ENCODE measurements at places on chromosomes 4 and X. TPM values are rescaled to one million over a fixed set of nuclear protein-coding genes. Genes with fewer than 3 reads are reported as not detected.
A peak's percentile ranks its signal among the peaks of the same experiment; 100 is the strongest.

Gene DUSP9
- 10.7 TPM for total RNA-seq

Gene TMEM156
- 32.1 TPM for total RNA-seq

DNA sequence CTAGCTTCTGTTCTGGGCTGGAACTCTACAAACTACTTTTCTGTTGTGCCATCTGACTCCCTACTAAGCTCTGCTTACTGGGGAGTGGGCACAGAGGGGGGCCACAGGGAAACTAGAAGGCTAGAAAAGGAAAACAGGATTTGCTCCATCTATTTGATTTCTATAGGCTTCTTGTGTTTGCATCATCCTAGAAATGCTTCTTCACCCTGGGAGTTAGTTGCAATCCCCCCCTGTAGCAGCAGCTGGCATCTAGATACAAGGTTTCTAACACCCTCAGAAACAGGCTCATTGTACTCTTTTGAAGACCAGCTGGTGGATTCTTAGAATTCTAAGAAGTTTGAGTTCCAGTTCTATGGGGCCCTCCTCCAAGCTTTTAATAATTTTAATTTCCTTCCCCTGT, 213.4 kb downstream of the TMA16 start:
- DNase-seq: no peak

Gene TDO2
- total RNA-seq: not detected

DNA sequence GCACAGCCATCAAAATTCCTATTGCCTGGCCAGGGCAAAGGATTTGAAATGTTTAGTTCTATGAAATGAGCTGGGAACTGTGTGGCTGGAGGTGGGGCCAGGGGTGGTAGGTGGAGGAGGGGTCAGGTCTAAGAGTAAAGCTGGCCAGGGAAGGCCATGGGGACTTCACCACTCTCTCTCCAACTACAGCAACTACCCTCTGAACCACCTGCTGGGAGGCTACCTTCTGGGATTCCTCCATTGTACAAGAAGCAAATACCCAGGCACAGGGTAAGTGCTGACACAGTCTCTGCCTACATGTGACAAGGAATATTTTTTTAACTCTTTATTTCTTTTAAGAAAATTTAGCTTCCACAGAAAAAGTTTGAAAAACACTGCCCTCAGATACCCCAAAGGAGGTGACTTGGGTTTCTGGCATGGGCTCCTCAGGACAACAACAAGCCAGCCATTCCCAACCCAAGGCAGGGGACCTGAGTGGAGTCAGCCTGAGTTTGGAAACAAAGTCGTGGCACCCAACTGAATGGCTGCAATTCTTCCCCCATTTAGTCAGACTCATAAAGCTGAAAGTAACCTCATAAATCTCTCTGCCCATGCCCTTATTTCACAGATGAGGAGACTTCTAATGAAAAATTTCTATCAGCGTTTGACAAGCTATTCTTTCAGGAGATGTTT, 593.8 kb upstream of the DIPK2B start:
- DNase-seq: no peak

GRCh38 chr4:167544391-167544790, 310.1 kb upstream of the SPOCK3 start:
- no peak for DNase-seq

- DNase-seq: no peak
Observed at GRCh38 chr4:128516301-128516969, 228.8 kb upstream of the PGRMC2 start.

GRCh38 chrX:132957211-132958090, 978 bp downstream of the HS6ST2 start:
- DNase-seq: no peak

Gene GPR143
- total RNA-seq: 0.52 TPM

Gene OTC
- total RNA-seq: not detected

DNA sequence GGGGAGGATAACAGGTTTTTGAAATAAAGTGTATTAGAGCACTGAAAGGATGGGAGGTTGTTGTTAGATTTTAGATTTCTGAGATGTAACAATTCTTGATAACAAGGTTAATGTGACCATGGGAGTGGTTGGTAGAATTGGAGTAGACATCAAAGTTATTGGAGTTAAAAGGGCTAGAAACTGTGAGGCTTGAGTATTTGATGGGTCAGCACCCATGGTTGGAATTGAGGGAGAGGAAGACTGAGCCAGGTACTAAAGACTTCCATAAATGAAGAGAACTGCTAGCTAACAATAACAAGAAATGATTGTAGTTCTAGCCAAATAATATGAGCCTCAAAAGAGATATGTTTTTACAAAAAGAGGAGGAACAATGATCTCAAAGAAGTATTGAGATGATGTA, 98.8 kb downstream of the HEPH start:
- no peak for DNase-seq

DNA sequence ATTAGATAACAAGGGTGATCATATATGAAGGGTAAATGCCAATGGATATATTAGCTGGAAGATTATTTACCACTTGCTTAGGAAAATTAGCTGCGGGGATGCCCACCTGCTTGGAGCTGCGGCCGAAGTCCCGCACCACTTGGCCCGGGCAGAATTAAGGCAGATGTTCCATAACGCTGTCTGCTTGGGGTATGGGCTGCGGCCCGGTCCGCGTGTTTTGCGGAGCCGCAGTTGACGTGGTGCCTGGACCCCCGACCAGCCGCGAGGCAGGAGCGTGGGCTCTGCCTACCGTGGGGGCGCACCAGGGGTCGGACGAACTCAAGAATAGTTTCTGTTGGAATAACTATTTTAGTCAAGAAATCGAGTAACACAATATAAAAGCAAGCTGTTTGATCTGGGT, 235.2 kb downstream of the CPXCR1 start:
- DNase-seq: no peak

DNA sequence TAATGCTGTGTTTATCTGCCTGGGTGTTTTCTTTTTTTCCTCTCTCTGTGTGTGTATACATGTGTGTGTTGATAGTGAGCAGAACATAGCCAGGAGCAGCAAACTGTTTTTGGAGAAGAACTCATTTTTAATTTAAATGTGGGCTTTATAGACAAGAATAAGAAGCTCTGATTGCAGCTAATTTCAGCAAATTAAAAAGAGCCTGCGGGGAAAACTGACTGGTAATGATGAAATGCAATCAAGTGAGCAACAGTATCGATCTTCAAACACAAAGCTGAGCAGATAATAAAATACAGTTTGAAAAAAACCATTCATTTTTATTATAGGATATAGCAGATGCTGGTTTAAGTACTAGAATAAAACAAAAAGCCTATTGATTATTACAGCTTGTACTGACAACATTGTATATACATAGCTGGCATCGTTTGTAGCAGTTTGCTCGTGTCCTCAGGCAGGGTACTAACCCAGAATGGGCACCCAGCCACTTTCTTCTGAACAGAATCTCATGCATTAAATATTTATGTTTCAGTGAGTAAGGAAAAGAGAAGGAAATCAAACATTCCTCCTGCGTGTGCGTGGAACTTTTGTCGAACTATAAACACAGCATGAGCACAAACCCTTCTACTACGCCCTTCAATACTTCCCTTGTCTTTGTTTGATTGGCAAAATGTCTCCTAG, 73.5 kb upstream of the ZFP42 start:
- no peak for DNase-seq

Gene TRPC3
- total RNA-seq: not detected

GRCh38 chr4:52780617-52781354, 29.6 kb upstream of the ERVMER34-1 start:
- DNase-seq: peak; percentile 47

GRCh38 chr4:134708026-134708425, 506.4 kb upstream of the PABPC4L start:
- no peak for DNase-seq

DNA sequence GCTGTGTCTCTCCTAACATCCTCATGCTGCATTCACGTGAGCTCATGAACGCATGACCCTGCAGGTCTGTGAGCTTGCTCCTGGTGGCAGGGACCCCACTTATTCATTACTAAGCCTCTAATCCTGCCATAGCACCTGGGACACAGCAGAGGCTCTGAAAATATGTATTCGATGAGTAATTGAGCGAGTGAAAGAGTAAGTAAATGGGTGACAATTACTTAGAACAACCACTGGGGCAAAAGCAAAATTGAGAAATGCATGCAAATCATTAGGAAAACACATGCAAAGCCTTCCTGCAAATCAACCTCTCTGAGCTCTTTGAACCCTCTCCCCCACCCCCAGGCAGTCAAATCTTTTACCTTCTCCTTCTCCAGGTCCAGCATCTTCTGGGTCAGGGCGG, 23.6 kb upstream of the C4orf50 start:
- DNase-seq: no peak

GRCh38 chr4:15883610-15884243, 54.8 kb downstream of the FGFBP1 start:
- DNase-seq: no peak

Gene IRS4
- not detected for total RNA-seq

DNA sequence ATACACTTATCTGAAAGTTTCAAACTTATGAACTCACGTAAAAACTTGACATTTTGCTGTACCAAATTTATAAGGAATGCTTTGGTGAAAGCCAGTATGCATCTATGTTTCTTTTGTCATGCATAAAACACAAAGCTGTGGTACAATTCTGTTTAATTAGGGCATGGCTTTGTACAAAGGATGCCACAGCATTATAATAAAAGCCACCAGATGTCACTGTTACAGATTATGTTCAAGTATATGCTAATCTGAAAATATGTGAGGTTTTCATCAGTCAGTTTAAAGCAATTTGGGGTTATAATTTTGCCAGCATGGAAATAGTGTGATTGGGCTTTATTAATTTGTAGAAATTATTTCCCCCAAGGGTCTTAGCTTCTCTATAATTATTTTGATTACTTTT, 69.0 kb downstream of the ATOH1 start:
- DNase-seq: peak; percentile 42

Gene KCND1
- total RNA-seq: 0.51 TPM

Gene MAP3K15
- 3.4 TPM for total RNA-seq

- peak; percentile 20 for DNase-seq
Observed at GRCh38 chr4:181548873-181549575, 694.2 kb upstream of the TENM3 start.

GRCh38 chr4:132646186-132646585, 502.9 kb upstream of the PCDH10 start:
- peak; percentile 56 for DNase-seq

DNA sequence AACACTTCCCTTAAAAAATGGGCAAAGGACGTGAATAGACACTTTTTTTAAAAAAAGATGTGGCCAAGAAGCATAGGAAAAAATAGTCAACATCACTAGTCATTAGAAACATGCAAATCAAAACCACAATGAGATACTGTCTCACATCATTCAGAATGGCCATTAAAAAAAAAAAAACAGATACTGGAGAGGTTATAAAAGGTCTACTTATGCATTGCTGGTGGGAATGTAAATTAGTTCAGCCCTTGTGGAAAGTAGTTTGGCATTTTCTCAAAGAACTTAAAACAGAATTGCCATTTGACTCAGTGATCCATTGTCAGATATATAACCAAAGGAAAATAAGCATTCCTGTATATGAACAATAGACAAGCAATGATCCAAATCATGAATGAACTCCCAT, 352.8 kb upstream of the EPHA5 start:
- no peak for DNase-seq
